ENCODE measurements at places on chromosomes 7 and 10.

DNA sequence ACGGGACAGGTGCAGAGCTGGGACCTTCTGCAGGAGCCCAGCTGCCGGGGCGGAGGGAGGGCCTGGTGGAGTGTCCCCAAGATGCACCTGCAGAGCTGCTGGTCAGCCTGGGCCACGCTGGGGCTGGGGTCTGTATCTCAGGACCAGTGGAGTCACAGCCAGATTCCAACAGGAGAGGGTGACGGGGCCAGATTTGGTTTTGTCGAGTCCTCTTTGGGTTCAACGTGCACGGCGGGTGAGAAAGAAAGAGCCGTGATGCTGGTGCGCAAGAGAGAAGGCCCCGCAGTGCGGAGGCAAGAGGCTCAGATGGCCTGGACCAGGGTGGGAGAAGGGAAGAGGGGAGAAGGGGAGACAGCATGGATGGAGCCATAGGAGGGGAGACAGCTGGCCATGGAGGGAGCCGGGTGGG, 462.9 kb downstream of the PTPRN2 start:
- no peak for DNase-seq

DNA sequence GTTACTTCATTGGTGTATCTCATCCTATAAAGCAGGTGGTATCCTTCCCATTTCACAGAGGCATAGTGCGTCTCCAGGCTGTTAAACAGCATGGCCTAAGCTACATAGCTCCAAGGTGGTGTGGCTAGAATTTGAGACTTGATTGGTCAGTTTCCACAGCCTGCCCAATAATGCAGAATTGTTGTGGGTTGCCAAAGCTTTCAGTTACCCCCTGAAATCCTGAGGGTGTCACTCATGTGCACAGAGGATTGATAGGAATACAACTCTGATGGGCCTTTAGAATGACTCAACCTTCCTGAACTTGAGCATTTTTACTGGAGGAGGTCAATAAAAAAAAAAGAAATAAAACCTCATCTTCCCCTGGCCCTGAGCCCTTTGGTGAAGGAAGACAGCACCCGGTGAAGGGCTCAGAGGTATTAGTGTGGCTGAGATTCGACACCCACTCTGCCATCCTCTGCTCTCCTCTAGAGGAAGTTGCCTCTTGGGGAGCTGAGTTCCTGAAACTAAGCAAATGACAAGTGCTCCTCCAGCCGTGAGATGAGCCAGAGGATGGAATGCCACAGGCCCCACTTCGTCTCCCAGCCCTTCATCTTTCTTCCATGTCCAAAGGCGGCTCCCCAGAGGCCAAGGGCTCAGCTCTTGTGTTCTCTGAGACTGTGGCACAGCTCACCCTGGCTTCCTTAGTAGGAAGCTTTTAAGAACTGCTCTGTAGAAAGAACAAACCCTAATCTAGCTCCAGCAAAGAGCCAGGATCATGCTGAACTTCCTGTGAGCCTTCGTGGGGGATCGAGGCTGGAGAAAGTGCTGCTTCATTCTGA, 1.0 kb downstream of the ACSL5 start:
- DNase-seq: no peak

DNA sequence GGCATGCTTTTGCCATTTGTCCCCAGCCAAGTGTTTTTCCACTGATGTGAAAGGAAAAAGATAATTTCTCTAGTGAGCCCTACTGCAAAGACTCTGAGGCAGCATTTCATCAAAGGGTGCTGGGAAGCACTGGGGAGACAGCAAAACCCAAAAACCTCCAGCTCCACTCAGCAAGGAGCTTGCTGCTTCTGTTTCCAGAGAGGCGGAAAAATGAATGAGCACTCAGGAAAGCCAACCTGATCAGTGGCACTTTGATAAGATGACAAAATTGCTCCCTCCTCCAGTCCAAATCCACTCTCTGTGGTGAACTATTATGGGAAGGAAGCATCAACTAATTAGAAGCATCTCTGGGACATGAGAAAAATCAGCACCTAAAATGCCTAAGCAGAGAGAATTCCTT, 68.2 kb downstream of the ATXN7L1 start:
- DNase-seq: no peak

GRCh38 chr10:57494486-57494885, 773.2 kb downstream of the IPMK start:
- no peak for DNase-seq

GRCh38 chr7:157019718-157020451, 9.4 kb upstream of the MNX1 start:
- no peak for DNase-seq

DNA sequence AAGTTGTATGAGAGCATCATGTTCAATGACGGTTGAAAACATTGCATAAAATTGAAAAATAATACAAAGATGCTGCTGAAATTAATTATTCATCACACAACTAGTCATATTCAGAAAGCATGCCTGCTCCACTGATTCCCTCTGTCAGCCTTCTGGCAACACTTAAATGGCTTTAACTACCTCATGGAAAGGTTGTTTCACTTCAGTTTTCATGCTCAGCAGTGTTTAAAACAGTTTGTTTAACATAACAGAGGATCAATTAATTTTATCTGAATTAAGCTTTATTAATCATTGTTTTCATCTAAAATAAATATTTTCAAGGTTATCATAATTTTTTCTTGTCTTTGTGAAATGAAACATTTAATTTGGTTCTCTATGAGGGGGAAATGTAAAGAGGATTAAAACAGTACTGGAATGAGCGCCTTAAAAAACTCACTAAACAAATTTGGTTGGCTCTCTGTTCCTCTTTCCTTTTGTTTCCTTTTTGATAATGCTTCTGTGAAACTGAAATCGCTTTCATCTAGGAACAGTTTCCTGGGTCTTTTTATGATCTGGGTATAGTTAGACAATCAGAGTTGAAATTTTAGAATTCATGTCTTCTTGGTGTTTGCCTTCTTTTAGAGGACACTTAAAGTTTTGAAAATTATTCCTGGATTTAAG, 427.4 kb downstream of the SH2D4B start:
- no peak for DNase-seq

- DNase-seq: no peak
Observed at GRCh38 chr7:118517275-118517674, 292.8 kb downstream of the ANKRD7 start.

- no peak for DNase-seq
Observed at GRCh38 chr10:33231621-33232350, 102.7 kb downstream of the NRP1 start.

- DNase-seq: no peak
Observed at GRCh38 chr7:29320577-29320976, 126.0 kb downstream of the CHN2 start.

DNA sequence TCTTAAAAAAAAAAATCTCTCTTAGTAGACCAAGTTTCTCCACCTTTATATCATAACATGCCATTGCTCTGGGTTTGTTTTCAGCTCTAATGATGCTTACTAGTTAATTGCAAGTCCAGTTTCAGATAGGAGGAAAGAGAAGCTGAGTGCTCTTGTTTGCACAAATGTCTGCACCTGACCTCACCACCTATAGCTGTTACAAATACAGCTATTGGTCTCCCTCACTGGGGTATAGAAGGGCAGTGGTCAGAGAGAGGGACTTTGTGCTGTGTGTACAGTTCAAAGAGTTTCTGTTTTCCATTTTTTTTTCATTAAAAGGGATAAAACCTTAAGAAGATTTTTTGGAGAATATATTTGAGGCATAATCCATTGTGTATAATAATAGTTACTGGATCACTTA, 52.7 kb downstream of the TAS2R16 start:
- no peak for DNase-seq

DNA sequence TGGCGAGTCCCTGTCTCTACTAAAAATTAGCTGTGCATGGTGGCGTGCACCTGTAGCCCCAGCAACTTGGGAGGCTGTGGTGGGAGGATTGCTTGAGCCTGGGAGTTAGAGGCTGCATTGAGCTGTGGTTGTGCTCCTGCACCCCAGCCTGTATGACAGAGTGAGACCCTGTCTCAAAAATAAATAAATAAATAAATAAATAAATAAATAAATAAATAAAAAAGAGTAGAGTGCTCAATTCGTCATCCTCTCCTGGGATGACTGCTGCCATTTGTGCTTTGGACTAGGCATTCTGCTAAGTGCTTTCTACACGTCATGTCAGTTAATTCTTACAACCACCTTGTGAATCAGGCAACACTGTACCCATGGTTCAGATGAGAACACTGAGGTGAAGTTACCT, 130.6 kb downstream of the DOCK1 start:
- no peak for DNase-seq

GRCh38 chr10:373526-374309, 238.5 kb downstream of the ZMYND11 start:
- DNase-seq: peak; percentile 47

DNA sequence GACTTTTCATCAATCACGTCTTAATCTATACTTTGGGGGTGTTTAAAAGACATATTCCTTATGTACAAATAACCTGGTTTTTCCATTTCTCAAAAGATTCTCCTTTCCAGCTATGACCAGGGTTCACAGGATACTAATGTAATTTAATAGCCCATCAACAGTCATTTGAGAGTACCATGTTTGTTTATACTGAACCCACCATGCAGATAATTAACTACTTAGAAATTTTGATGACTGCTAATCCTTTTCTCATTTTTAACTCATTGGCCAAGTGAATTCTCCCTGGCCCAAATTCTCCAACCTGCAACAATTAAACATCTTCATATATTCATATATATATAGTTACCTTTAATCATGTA, 28.8 kb upstream of the KMT2E start:
- no peak for DNase-seq

DNA sequence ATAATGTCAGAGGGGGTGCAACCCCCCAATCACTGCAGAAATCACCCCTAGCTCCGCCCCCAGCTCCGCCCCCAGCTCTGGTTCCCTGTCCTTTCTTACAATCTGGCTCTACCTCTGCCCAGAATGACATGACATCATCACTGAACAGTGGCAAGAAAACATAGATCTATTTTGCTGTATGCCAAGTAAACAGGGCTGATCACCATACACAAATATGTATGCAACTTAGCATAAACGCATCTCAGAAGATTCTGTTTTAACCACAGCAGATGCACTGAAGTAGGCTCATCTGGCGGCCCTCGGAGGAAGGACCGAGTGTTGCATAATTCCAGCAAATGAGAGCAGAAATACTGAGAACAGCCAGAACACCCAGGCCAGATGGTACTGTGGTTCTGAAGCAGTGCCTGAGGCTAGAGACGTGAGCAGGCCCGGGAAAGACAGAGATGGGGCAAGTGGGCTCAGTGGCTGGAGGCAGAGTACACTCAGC, 293.3 kb upstream of the KLF14 start:
- peak; percentile 86 for DNase-seq

DNA sequence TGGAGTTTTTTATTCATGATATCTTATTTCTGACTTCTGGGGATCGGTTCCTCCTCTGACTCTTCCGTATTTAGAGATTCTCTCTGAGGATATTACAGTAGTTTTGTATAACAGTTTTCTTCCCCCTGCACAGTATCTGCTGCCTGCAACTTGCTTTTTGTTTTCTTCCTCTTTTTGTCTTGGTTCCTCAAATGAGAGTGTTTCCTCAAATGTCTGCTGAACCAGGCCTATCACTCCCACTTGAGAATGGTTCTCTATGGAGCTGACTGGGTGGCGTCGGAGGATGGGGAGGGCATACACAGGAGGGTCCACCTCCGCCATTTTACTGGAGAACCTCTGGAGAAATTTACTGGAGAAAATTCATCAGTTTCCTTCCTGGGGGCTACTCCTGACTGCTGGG, 27.7 kb downstream of the ARHGAP22 start:
- DNase-seq: no peak

GRCh38 chr7:101944611-101945010, 127.2 kb downstream of the CUX1 start:
- no peak for DNase-seq

GRCh38 chr10:76432016-76433012, 1000.9 kb downstream of the LRMDA start:
- peak; percentile 89 for DNase-seq

GRCh38 chr7:16046041-16046440, 359.6 kb upstream of the MEOX2 start:
- DNase-seq: peak; percentile 35

DNA sequence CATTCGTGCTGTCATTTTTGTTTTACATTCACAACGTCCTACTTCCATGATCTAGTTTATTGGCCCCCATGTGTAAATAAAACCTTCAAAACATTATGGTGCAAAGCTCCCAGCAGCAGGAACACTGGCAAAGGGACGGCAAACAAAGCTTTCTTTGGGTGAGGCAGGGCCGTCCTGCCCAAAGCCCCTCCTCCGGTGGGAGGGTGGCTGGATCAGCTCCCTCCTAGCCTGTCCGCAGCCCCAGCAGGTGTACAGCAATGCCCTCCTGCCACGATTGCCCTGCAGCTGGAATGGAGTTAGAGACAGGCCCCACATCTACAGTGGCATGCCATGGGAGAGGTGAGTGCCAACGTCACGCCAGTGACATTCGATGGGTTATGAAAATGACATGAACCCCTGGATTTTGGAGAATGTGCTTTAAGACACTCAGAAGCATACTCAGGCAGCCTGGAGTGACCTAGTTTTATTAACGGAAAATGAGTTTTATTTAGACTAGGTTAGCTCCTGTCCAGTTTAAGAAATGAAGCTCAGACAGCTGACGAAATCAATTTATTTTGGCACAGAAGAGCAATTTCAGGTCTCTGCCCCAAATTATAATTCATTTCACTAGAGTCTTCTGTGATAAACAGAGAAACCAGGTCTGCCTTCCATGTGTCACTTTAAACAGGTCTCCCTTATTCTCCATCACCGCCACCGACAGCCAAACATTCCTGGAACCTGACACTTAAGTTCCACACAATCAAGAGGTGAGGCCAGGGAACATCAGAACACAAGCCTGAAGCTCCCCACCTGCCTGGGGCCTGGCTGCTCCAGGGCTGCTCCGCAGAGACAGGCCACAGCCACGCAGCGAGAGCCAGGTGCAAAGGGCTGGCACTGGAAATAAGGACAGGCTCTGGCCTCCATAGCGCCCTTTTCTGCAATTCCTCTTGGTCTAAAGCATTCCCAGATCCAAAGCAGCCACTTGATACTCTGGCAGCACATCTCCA, 50.1 kb downstream of the VOPP1 start:
- no peak for DNase-seq

- DNase-seq: no peak
Observed at GRCh38 chr7:144836545-144836842, 641 bp upstream of the TPK1 start.

DNA sequence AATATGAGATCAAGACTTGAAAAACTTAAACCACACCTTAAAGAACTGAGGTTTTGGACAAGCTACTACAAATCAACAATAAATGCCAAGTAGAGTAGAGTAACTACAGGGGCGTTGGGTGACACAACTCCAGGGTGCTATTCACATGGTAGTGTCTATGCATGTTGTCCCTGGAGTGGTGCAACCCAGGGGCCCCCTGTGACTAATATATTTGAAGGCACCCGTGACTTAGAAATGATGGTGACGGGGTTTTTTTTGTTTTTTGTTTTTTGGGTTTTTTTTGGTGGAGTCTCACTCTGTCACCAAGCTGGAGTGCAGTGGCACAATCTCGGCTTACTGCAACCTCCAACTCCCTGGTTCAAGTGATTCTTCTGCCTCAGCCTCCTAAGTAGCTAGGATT, 106.9 kb downstream of the FAM107B start:
- DNase-seq: no peak

DNA sequence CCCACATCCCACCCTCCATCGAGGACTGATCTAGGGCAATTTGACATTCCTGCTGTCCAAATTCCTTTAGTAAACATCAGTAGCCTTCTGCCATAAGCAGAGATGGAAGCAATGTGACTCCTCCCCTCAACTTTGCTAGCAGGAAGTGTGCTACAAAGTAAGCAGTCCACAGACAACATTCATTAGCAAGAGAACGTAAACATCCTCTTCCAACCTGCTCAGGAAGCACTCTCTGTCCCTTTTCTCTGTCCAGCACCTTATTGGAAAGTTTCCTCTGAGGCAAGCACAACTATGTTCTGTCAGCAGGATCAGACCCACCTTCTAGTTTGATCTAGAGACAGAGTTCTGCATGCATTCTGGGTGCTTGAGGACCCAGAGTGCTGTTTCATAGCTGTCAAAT, 48.1 kb upstream of the LRGUK start:
- no peak for DNase-seq

- DNase-seq: no peak
Observed at GRCh38 chr10:32530231-32530630, 84.3 kb downstream of the CCDC7 start.
